ENCODE measurements at places on chromosomes 13 and 19.

GRCh38 chr19:31261019-31261602 is 88.1 kb downstream of the TSHZ3 start:
- no peak for DNase-seq

DNA sequence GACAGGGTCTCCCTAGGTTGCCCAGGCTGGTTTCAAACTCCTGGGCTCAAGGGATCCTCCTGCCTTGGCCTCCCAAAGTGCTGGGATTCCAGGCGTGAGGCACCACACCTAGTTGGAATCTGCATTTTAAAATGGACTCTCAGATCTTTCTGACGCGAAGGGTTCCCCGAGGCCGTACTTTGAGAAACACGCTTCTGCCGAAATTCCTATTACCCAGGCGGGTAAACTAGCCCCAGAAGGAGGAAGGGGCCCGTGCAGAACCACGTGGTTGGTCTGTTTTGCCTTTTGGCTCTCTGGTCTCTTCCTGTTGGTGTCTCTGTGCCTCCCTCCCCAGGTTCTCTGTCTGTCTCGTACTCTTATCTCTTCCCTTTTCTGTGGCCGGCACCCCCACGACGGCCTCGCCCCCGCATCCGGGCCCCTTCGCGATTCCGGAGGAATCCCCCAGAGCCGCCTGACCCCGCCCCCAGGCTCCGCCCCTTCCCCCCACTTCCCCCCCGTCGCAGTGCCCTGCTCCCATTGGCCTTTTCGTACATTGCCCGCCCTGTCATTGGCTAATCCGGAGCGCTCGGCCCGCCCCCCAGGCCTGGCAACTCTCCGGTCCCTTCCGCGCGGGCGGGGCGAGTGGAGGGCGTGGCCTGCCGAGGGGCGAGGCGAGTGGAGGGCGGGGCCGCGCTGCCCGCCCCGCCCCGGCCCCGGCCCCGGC is at the start of gene TNFAIP8L1:
TSS of gene TNFAIP8L1 (plus strand) at position 689 of the 703 bp plus-strand sequence. CDS start 12,354 bp downstream, outside the sequence.
- peak; percentile 99 for DNase-seq

GRCh38 chr19:36265064-36265463 is 50.2 kb downstream of the ZNF146 start:
- DNase-seq = no peak

DNA sequence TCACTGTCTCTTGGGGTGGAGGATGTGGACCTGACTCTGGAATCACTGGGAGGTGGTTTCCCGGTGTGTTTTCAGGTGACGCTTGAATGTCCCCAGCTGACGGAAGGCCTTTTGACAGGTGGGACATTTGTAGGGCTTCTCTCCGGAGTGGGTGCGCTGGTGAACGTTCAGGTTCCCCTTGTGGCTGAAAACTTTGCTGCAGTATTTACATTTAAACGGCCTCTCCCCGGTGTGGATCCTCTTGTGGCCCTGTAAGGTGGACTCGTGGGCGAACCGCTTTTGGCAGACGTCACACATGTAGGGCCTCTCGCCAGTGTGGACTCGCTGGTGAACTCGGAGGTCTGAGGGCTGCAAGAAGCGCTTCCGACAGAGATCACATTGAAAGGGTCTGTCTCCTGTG is 7.8 kb downstream of the ZSCAN5B start:
- DNase-seq = no peak

DNA sequence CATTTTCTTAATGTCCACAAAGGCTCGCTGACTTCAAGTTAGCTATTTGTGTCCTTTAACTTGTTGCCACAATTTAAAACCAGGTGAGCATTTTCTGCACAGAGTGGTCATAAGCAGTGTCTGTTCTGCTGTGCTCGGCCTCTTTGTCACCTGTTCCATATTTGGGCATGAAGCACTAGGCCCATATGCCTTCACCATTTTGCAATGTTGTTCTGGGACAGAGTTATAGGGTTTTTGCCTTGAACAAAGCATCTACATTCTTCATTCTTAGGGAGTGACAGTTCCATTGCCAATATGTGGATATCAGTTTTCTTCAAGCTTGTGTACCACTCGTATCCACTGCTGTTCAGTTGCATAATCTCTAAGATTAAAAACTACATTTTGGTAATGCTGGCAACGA is 56.1 kb downstream of the LRCH1 start:
- no peak for DNase-seq

DNA sequence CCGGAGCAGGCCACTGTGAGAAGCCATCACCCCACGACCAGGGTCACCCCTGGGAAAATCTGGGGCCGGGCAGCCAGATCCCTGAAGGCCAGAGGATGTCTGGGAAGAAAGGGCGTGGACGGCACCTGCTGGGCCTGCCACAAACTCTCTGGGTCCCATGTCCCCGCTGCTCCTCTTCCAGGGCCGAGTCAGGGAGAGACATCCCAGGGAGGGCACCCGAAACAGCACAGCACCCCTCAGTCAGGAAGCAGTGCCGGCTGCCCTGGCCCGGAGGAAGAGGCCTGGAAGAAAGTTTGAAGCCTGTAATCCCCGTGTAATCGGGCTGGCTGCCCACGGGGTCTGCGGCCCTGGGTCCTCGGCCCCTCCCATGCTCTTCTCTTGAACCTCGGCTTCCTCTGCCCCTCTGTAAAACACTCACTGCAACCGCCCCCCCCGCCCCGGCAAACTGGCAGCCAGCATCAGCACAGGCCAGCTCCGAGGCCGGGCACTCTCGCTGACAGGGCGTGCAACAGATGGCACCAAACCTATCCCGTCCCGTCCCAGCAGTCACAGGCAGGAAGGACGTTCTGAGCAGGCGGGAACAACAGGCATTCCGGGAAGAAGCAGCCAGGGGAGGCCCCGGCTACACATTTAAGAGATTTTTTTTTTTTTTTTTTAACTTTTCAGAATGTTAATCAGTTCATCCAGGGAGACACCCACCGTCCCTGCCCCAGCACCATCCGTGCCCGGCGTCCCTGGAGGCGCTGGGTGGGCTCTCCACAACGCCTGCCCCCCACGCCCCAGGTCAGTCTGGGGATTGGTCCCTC is 1.5 kb downstream of the SBNO2 start:
- no peak for DNase-seq

DNA sequence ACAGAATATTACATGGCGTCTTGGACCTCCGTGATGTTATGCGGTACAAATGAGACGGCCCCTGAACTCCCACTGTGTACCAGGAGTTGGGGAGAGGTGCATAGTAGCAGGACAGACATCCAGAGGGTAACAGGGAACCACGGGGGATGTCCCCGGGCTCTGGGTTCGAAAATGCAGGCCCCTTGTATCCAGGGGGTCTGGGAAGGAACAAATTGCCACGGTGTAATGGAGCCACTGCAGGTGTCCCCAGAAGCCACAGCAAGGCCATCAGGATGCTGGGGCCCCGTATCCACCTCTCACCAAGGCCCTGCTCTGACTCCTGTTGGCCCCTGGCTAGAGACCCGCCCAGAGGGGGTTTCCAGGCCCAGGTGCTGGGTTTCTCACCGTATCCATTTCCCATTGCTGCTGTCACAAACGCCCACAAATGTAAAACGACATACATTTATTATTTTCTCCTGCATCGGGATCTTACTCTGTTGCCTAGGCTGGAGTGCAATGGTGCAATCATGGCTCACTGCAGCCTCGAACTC is 77.8 kb downstream of the INSR start:
- DNase-seq = peak; percentile 23

DNA sequence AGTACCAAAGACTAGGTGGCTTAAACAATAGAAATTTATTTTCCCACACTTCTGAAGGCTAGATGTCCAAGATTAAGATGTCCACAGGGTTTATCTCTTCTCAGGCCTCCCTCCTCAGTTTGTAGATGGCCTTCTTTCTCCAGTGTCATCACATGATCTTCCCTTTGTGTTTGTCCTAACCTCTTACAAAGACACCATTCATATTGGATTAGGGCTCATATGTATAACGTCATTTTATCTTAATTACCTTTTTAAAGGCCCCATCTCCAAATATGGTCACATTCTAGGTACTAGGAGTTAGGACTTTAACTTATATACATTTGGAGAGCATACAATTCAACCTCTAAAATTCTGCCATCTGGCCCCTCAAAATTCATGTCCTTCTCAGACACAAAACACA is 34.3 kb downstream of the N4BP2L2 start:
- no peak for DNase-seq

- DNase-seq = no peak
Observed at GRCh38 chr19:31629579-31630363, 280.5 kb upstream of the TSHZ3 start.

- no peak for DNase-seq
Observed at GRCh38 chr13:99803141-99803540, 168.4 kb downstream of the ZIC5 start.

GRCh38 chr13:23703246-23703860 is 133.1 kb downstream of the TNFRSF19 start:
- DNase-seq = no peak

- no peak for DNase-seq
Observed at GRCh38 chr19:45037393-45038169, 1.3 kb upstream of the CLASRP start.

DNA sequence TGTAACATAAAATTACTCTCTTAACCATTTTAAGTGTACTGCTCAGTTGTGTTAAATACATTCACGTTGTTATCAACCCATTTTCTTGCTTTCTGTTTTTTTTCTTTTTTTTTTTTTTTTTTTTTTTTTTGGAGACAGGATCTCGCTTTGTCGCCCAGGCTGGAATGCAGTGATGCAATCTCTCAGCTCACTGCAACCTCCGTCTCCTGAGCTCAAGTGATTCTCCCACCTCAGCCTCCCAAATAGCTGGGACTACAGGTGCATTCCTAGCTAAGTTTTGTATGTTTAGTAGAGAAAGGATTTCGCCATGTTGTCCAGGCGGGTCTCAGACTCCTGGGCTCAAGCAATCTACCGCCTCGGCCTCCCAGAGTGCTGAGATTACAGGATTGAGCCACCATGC is 42.5 kb upstream of the C13orf42 start:
- DNase-seq = no peak

- DNase-seq = no peak
Observed at GRCh38 chr13:25167382-25168174, 4.5 kb downstream of the AMER2 start.

- DNase-seq = no peak
Observed at GRCh38 chr13:91115776-91116175, 231.7 kb upstream of the MIR17HG start.

- DNase-seq = no peak
Observed at GRCh38 chr19:18157465-18158063, 4.6 kb downstream of the PIK3R2 start.

DNA sequence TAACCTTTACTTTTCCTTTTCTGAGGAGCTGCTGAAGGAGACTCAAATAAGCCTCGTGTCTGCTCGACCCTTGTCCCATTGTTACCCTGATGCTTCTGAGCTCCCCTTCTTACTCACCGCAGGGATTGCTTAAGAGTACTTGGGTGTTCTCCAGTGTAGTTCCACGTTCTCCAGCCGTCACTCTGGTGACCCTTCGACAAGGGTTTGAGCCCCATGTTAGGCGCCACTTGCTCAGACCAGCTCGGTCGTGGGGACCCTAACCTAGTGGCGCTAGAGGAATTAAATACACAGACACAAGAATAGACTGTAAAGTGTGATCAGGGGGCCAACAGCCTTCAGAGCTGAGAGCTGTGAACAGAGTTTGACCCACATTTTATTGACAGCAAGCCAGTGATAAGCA is 10.3 kb downstream of the ZNF480 start:
- no peak for DNase-seq

DNA sequence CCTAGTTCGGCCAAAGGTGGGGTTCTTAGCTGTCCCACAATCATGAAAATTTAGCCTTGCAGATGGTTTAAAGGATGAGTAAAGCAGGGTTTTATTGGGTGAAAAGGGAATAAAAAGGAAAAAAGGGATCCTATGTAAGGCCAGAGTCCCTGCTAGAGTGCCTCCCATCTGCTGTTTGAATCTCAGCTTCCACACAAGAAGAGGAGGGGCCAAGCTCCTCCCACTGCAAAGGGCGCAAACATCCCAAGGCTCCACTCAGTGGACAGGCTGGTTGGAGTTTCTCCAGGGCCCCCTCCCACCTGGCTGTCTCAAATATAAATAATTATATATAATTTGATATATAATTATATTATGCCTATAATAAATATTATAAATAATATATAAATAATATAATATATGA is 1272.1 kb upstream of the PCDH20 start:
- DNase-seq = no peak

- DNase-seq = no peak
Observed at GRCh38 chr13:113350065-113350937, 13.6 kb downstream of the GRTP1 start.

GRCh38 chr13:43880926-43881325 is 1.2 kb downstream of the LACC1 start:
- no peak for DNase-seq

- no peak for DNase-seq
Observed at GRCh38 chr13:21074546-21074945, 13.2 kb upstream of the LATS2 start.

- DNase-seq = no peak
Observed at GRCh38 chr19:31408460-31409124, 59.4 kb upstream of the TSHZ3 start.

Measured in activated T-helper 9 cell treated with anti-CD3 and anti-CD28 coated beads, Interleukin-2, amount 50 U/mL, for 16 hours (primary cell).